Progenitor cell of endocrine pancreas (in vitro differentiated cells): ENCODE measurements at places on chromosomes 1 and 21. TPM values are rescaled to one million over a fixed set of nuclear protein-coding genes. Genes with fewer than 3 reads are reported as not detected.

The OXCT2 gene
- total RNA-seq, result 0.38 TPM in 1 of 2 replicates, not detected in the other

DNA sequence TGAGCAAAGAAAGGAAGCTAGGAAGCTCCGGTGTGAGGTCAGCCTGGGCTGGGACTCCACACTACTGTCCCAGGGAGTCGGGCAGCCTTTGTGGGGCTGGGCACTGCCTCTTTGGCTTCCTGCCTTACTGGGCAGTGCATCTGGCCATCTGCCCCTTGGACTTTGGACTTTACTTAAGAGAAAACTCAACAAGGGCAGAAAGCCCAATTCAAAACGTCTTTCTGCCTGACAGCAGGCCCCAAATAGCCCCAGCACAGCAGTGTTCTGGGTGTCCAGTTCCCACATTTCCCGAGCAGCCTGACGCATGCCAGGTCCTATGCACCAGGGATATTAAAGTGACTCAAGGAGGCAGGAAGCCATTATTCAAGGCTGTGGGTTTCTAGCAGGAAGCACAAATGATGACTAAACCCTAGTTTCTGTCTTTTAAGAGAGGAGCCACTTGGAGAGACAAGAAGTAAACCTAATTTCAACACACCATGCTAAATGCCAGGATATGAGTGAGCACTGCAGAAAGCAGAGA, 37.9 kb upstream of the EDEM3 start:
- H3K4me1 ChIP-seq, result peaks cover 14% of the 10 kb centered on the region
- H3K36me3 ChIP-seq, result peaks cover 7% of the 10 kb centered on the region
- H3K27ac ChIP-seq, result peak overlapping the region; percentile 89
- no peaks in the 10 kb centered on the region for H3K27me3 ChIP-seq

DNA sequence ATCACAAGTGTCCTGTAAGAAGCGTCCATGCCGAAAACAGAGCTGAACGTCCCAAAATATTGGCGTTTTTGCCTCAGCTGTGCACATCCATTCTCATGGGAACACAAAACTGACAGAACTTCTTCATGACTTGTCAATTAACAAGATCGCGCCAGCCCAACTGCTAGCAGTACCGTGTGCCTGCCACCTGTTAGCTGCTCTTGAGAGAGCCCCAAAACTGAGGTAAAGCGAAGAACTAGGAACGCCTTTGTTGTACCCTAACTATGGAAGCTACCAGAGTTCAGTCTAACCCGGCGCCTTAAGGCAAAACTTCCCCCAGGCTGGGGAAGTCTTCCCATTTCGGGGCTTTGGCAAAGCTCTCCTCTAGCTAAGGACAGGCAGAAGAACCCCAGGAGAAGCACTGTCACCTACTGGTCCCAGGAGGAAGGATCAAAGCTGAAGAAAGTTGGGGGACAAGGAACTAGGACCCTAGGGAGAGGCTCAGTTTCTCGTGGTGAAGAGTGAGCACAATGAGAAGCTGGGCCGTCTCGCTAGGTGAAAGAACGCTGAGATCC, 719 bp downstream of the EYA3 start:
- DNase-seq, result no peak
- peak overlapping the region; percentile 99 for H3K4me3 ChIP-seq
- no peaks in the 10 kb centered on the region for H3K27me3 ChIP-seq
- H3K36me3 ChIP-seq, result no peaks in the 10 kb centered on the region

GRCh38 chr1:241391926-241392710, 35.1 kb upstream of the RGS7 start:
- peaks cover 3% of the 10 kb centered on the region for H3K27me3 ChIP-seq
- no peaks in the 10 kb centered on the region for H3K36me3 ChIP-seq
- H3K27ac ChIP-seq, result peak overlapping the region; percentile 10
- no peak overlapping the region for H3K4me3 ChIP-seq

GRCh38 chr1:163205513-163205912, 2.8 kb upstream of the RGS5 start:
- DNase-seq, result no peak
- H3K36me3 ChIP-seq, result no peaks in the 10 kb centered on the region
- H3K4me3 ChIP-seq, result no peak overlapping the region
- no peaks in the 10 kb centered on the region for H3K27me3 ChIP-seq
- no peak overlapping the region for H3K27ac ChIP-seq
- peaks cover 14% of the 10 kb centered on the region for H3K4me1 ChIP-seq

The TTLL7 gene
- total RNA-seq, result 106 and 117 TPM in 2 replicates

DNA sequence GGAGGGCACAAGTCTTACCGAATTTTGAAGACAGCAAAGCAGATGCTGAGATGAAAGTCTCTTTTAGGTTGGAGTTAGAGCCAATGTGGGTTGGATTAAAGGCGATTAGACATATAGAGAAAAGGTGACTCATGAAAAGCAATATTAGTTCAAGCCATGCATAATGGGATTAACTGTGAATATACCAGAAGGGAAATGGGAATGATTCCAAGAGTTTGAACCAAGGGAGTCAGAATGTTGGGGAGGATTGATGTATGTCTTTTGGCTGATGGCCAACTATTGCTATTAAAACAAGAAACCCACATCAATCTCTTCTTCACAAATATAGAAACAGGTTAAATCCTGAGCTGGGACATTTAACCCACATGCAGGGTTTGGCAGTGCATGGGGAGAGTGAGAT, 1.2 kb downstream of the HMGCS2 start:
- DNase-seq, result no peak
- peaks cover 12% of the 10 kb centered on the region for H3K36me3 ChIP-seq
- H3K27me3 ChIP-seq, result no peaks in the 10 kb centered on the region
- H3K4me3 ChIP-seq, result peak overlapping the region; percentile 73
- peaks cover 27% of the 10 kb centered on the region for H3K4me1 ChIP-seq
- H3K27ac ChIP-seq, result peak overlapping the region; percentile 89

The CGN gene
- total RNA-seq, result 127 and 128 TPM in 2 replicates

GRCh38 chr1:35173491-35173890, 19.5 kb downstream of the SFPQ start:
- peaks cover 14% of the 10 kb centered on the region for H3K4me1 ChIP-seq
- H3K4me3 ChIP-seq, result no peak overlapping the region
- no peaks in the 10 kb centered on the region for H3K27me3 ChIP-seq
- no peak for DNase-seq
- H3K27ac ChIP-seq, result peak overlapping the region; percentile 94
- H3K36me3 ChIP-seq, result peaks cover 23% of the 10 kb centered on the region

- no peaks in the 10 kb centered on the region for H3K27me3 ChIP-seq
- no peak overlapping the region for H3K4me3 ChIP-seq
- peak overlapping the region; percentile 56 for H3K27ac ChIP-seq
- H3K36me3 ChIP-seq, result peaks cover 47% of the 10 kb centered on the region
- H3K4me1 ChIP-seq, result peaks cover 22% of the 10 kb centered on the region
- DNase-seq, result no peak
These were observed 11.1 kb downstream of the F3 start for GRCh38 chr1:94530373-94530878.
